CD4-positive, alpha-beta T cell treated with Interleukin-2 at 100 ng/mL for 4 hours (primary cell): ENCODE measurements at places on chromosomes 5 and 9.

DNA sequence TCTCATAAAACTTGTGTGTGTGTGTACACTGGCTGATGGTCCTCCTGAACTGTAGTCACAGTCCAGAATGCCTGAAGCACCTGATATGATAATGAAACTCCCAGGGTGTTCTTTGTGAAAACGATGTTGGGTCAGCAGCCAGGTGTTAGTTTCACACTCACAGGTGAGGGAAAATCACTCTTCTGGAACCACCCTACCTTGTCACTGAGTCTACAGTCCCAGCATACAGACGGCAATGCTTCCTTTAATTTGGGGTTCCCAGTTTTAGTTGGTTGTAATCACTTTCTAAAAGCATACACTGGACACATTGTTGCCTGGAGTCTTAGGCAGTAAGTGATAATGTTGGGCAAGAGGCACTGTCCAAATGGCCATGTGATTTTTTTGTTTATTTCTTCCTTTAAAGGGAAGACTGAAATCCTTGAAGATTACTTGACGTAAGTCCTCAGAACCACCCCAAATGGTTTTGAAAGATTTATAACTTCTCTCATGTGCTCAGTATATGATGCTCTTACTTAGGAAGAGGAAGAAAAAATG, 18.2 kb upstream of the MGAT1 start:
- DNase-seq = no peak

GRCh38 chr5:37005946-37006540, 129.5 kb downstream of the NIPBL start:
- DNase-seq = peak; percentile 7

GRCh38 chr5:371811-372555, 50.5 kb downstream of the AHRR start:
- no peak for DNase-seq

- DNase-seq = no peak
Observed at GRCh38 chr5:54002779-54003178, 307.6 kb downstream of the ARL15 start.

DNA sequence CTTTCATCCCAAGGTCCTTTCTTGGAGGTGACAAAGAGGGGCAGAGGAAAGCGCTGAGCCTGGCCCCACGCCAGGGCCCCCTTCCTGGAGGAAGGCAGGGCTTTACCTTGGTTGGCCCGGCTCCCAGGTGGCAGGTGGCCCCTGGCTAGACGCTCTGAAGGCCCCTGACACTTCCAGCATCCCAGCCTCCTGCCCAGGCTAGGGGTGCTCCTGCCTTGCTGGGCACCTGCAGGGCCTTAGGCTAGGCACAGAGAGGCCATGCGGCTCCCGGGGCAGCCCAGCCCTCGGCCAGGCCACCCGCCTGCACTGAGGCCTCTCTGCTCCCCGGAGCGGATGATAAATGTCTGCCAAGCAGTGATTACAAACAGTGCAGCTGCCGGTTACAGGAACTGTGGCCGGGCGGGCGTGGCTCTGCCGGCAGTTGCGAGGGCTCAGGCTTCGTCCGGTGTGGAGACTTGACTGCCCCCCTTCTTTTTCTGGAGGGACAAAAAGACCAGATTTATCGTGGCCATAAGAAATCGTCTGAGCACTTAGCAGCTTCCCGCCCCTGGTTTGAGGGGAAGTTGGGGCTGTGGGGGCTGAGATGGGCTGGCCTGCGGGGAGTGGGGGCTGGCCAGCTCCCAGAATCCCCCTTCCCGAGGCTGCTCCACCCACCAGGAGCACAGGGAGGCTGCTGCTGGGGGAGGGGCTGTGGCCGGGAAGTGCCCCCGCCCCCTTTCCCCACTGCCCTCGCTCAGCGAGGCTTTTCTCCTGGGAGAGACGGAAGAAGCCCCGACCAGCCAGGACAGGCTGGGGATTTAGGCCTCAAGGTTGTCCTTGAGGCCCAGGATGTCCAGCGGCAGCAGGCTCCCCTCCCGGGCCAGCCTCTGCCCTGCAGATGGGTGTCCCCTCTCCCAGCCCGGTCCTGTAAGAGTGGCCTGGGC, 31.6 kb upstream of the UBAC1 start:
- DNase-seq = peak; percentile 40

- DNase-seq = no peak
Observed at GRCh38 chr9:123343443-123344191, 12.4 kb upstream of the CRB2 start.

- no peak for DNase-seq
Observed at GRCh38 chr5:38078161-38078560, 180.2 kb upstream of the EGFLAM start.

DNA sequence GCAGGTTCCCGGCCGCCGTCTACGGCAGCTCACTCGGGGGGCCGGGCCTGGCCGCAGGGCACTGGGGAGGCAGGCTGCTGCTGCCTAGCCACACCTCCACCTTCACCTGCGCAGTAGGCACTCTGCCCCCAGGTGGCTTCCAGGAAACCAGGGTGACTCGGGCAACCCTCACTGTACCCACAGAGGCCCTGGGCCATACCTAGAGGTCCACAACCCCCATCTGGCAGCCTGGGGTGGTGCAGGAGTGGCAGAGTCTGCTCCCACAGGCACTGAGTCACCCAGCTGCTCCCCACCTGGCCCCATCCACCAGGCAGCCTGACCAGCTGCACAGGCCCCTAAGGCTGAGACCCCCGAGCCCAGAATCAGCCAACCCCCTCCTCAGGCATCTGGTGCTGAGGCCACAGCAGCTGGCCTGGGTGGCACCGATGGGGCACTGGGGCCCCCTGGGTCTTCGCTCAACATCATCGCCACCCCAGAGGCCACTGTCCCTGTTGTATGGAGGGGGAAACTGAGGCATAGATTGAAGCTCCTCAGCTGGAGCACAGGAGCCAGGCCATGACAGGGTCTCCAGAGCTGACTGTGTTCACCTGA, 70.2 kb downstream of the KCNT1 start:
- DNase-seq = no peak

- no peak for DNase-seq
Observed at GRCh38 chr9:21744841-21745240, 57.6 kb upstream of the MTAP start.

DNA sequence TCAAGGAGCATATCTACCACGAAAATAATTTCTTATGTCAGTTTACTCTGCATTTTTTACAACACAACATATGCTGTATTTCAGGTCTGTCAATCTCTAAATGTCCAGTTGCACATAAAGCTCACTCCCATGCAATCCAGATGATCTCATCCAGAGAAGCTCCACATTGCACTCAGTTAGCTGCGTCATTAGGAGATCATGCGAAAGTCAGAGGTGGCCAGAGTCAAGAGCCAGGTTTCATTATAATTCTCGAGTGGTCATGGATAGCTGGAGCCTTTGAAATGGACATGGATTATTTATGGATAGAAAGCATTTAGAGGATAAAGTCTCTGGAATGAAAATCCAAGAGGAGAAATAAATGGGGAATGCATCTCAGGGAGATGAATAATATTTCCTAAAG, 232.3 kb downstream of the GAS1 start:
- no peak for DNase-seq

- DNase-seq = no peak
Observed at GRCh38 chr9:16213781-16214515, 656.5 kb downstream of the BNC2 start.

DNA sequence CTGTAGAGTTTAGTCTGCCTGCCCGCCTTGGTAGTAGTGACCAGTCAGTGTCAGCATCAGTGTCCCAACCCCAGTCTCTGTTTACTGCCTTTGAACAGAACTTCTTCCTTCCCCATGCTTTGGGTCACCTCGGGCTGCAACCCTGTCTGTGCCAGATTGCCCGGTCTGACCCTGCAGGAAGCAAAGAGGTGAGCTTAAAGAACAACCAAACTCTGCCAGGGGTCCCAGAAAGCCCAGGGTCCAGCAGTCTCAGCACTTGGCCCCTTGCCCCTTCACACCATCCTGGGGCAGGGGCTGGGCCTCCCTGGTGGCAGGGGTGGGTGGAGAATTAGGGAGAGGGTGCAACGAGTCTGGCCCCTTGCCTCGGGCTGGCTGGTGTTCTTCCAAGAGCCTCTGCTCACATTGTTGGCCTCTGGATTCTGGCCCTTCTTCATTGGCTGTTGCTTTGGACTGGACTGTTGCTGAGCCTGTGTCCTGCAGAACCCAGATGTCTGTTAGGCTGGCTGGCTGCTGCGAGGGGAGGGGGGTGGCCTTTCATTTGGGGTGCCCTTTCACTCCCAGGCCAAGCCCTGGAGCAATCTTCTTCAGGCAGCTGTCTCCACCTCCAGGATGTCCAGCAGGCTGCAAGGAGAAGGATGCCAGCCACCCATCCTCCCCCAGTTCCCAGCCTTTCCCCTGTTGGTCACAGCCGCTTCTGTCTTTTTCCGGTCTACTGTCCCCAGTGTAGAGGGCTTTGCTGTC, 51.2 kb downstream of the SAR1B start:
- DNase-seq = no peak

GRCh38 chr5:52920929-52921328, 68.2 kb upstream of the ITGA2 start:
- DNase-seq = no peak

DNA sequence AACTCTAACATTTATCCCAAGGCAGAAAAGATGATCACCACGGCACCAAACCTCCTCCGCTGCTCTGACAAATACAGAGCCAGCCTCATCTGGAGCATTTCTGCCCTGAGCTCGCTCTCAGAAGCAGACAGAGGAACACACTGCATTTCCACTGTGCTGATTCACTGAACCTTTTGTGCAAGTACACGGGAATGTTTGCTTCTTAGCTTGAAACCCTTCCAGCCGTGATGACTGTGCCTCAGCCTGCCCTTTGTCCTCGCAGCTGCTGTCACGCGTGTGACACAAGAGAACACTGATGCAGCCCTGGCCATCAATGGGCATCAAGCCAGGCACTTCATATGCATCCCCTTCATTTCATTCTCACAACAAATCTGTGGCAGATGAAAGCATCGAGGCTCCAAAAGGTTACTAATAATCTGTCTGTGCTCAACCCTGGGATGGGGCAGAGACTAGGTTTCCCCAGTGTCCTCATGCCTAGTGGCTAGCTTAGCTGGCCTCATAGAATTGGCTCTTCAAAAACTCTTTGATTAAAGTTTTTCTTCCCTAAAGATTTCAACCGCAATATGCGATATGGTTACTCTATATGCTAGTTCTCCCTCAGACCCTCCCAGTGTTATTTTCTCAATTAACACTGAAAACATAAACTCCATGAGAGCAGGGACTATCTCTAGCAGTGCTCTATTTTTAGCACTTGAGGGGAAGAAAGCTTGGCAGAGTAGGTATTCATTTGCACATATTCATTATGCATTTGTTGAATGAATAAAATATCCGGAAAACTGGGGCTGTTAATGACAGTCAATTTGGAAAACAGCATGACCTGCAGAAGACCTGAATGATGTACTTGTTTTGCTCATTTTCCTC, 7.3 kb downstream of the CDC14B start:
- DNase-seq = no peak

DNA sequence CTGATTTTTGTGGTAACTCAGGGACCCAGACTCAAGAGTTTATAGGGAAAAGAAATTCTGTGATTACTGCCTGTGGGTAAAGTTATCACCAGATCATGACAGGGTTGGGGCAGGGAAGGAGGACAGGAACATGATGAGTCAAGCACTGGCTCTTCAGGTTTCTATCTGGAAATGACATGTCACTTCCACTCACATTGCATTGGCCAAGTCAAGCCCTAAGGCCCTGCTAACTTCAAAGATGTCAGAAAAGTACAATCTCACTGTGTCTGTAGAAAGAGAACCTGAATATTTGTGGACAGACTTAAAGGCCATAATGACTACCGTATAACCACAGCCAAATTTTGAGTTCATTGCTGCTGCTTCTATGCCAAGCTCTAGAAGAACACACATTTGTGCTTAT, 187.7 kb downstream of the TLE4 start:
- no peak for DNase-seq

DNA sequence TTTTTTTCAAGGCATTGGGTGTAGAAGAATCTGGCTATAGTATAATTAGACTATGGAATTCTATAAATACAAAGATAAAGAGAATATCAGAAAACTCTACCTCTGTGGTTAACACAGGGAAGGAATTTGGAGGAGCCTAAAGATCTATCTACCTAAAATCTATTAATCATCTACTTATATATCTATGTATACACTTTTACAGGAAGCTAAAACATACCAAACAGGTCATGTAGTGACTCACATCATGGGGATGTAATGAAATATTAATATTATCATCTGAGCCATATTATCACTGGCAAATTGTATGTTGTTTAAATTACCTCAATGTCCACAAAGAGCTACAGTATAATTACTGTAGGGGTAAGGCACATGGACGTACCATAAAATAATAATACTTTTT, 1748.2 kb downstream of the EFNA5 start:
- DNase-seq = no peak

DNA sequence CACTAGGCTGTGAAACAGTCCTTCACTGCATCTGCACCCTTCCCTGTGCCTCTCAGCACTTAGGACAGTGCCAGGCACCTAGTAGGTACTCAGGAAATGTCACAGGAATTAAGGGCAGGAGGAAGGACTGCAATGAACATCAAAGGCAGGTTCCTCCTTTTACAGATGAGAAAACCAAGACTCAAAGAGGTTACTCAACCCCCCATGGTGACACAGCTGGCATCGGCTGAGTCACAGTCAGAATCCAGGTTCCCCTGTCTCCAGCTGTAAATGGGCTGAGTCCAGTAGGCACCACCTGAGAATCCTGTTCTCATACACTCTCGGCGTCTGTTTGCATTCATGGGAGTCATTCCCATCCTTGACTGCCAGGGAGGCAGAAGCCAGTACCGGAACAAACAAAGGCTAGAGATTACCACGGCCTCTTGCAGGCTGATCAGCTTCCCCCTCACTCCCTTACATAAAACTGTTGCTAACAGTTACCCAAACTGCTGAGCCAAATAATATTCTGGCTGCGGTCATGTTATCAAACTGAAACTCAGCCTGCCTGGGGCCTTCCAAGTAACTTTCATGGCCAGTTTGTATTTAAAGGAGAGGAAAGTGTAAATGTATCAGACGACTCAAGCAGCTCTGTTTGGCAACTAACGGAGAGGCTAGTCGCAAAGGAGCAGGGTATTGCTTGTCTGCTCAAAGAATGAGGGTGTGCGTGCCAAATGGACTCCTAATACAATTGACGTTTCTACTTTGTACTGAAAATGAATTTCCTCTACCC, 201.7 kb downstream of the PAPPA start:
- DNase-seq = no peak

DNA sequence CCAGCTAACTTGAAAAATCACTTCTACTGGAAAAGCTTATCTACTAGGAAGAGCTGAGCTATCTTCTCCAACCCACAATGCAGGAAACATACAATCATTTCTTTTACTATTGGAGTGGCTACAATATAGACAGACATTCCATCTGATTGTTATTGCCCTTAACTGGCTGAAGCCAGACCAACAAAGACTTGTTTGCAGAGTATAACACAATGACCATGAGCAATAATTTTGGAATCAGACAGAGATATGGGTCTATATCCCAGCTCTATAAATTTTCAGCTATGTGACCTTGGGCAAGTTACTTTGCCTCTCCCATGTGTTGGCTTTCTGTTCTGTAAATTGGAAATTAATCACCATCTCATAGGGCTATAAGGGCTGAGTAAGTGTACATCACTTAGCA, 244.7 kb upstream of the SLC30A5 start:
- DNase-seq = no peak

- DNase-seq = no peak
Observed at GRCh38 chr5:134840811-134841210, 5.0 kb upstream of the C5orf24 start.
